ENCODE measurements at places on chromosomes 2 and 18.

DNA sequence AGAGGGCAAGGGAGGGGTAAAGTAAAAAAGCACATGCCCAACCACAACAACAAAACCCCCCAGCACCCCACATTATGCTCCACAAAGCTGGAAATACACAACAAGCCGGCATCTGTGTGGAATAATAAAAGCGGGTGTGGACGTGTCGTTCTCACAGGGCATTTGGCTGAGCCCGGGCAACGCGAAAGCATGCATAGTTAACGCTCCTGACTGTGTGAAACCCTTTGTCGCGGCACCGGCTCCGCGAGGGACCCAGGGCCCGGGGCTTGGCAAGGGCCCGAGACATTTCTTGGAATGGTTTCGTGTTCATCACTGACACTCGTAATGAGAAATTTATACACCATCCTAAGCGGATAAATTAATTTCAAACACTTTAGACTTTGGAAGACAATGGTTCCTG, 165.6 kb downstream of the INHBB start:
- no peak for DNase-seq

- DNase-seq = no peak
These were observed 128.1 kb upstream of the PDE1A start for GRCh38 chr2:182554950-182555349.

DNA sequence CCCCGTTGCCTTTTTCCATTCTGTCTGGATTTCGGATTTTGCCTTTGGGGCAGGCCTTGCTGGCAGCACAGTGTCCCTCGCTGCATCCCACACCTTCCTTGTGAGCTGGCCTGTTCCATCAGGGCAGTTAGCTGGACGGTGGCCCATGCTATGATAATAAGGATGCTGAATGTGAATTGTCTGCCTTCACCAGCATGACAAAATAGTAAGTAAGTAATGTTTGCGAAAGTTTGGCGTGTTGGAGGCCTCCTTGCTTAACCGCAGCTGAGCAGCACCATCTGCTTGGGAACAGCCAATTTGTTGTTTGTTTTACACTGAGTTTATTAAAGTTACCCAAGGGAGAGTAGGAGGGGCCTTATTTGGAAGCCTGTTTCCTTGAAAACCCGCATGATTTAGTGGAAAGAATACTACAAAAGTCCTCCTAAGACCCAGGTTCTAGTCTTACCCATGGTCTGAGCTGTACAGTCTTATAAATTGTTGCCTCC, 469.7 kb upstream of the FANCL start:
- DNase-seq = no peak

- DNase-seq = peak; percentile 1
These were observed 122.3 kb downstream of the GLI2 start for GRCh38 chr2:120857931-120858330.

Data from mucosa of descending colon (tissue), 3 donors.